ENCODE measurements at places on chromosomes 11 and 22.

GRCh38 chr11:85626496-85626895 lies 648 bp downstream of the DLG2 start:
- peak; percentile 33 for DNase-seq

DNA sequence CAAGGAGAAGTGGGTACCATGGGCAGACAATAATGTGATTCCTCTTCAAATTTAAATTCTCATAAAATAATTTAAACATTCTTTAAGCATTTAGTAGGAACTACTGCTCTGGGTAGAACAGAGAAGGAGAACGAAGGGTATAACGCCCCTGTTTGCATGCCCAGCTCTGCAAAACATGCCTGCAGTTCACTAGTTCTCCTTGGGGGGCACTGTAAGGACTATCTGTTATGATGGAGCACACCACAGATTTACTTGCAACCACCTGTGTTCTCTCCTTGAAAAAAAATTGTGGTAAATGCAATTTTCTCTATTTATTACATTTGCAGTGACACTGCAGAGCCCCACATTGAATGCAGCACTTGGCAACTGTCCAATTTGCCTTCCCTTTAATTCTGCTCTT lies 100.3 kb downstream of the GUCY1A2 start:
- DNase-seq, result peak; percentile 1

DNA sequence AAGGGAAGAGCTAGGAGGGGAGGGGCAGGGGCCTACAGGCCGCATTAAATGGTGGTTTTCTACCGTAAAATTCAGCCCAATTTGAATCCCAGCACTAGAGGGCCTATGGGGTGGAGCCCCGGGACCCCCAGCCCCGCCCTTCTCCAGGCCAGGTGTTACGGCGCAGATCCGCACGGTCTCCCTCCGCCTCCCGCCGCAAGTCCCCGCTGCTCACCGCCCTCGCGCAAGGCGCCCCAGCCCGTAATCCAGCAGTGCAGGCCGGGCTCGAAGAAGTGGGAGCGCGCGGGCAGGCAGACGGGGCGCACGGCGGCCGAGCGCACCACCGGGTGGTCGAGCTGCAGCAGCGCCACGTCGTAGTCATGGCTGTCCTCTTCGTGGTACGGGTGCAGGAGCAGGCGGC lies 17.3 kb downstream of the KCTD17 start:
- no peak for DNase-seq

DNA sequence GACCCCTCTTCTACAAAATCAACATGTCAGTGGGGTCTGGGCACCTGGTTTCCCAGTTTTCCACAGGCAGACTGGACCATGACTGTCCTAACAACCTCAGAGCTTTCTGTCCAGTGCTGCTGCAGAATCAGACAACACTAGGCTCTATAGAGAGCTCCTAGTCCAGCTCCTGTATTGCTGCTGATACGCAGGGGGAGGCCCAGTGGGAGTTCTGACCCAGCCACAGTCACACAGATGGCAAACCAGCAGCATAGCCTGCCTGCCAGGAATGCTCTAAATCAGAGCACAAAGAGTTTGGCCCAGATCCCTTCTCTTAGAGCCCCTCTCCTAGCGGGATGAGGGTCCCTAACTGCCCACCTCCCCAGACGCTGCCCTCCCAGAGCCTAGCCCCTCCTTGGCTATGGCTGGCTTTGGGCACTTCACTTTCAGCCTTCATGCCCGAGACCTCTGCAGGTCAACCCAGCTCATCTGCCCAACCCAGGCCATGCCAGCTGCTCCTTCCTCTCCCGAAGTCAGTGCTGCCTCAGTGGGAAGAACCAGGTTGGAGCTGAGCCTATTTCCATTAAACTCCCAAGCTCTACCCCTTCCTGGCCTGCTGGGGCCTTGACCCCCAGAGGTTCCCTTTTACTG lies 15.8 kb upstream of the SLCO2B1 start:
- no peak for DNase-seq

DNA sequence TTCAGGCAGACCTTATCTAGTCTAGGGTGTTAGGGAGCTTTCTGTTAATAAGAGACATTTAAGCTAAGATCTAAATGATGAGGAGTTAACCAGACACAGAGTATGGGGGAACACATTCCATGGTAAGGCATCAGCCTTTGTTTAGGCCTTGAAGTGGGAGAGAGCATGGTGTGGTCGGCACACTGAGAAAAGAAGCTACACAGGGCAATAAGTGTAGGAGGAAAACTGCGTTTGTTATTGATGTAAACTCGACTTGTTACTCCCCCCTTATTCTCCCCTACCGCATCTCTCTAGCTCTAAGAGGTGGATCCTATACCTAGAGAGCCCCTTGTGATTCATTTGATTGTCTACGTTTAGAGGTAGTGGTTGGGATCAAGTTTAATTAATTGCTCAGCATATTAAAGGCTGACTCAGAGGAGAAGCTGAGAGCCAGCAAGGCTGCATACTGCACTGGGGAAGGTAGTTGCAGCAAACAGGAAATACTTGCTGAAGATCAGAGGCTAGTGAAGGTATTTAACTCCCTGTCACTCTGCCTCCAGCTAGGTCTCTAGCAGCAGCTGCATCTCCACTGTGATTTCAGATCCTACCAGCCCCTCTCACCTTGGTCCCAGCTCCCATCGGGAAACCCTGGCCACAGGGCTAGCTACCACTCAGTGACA lies 86.8 kb upstream of the TEAD1 start:
- DNase-seq, result no peak

DNA sequence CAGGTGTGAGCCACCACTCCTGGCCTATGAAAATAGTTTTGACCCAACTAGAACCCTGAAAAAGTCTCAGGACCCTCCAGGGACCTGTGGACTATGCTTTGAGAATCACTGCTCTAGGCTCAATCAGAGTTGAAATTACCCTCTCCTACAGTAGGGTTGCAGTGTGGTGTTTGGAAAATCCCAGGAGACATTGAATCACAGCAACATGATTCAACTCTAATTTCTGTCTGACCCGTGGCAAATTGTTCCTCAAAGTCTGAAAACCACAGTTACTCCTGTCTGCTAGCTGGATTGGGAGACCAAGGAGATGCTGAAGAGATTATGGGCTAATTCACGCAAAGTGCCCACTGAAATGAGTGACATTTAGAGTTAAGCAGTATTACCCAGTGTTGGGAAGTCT lies 5.4 kb upstream of the MTMR3 start:
- DNase-seq, result no peak

DNA sequence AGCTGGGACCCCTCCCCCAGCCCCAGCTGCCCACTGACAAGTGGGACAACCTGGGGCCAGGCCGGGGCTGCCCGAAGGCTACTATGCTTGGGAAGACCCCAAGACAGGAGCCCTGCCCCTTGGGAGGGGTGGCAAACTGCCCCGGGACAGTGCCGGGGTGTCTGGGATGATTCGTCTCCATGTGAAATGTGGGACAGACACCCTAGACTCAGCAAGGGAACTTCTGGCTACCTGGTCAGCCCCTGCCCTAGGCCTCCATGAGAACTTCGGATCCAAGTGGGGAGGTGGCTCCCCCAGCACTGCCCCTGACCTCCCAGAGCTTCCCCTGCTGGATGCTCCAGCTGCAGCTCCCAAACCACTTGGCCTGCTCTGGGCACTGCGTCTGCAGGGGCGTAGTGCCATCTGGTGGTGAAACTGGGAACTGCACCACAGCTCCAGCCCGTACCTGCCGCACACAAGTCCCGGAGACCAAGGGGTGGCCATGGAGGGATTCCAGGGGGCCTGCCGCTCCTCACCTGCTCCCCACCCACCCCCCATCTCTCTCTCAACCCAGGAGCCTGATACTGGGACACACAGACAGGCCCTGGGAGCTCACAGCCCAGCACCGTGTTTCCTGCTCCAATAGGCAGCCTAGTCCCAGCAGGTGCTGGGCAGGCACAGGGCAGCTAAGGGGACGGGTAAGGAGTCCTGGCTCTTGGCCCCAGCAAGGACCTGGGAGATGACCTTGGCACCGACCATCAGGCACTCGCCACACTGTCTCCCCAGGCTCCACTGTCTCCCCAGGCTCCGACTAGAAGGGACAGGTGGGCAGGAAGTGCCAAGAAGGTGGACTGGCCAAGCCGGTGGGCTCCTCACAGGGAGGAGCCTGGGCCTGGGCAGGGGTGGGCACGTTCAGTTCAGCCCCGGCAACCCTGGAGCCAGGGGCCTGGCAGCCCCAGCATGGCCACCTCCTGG lies 194.1 kb downstream of the IGLL1 start:
- DNase-seq, result peak; percentile 87

GRCh38 chr11:88164320-88164719 lies 10.9 kb downstream of the RAB38 start:
- no peak for DNase-seq

DNA sequence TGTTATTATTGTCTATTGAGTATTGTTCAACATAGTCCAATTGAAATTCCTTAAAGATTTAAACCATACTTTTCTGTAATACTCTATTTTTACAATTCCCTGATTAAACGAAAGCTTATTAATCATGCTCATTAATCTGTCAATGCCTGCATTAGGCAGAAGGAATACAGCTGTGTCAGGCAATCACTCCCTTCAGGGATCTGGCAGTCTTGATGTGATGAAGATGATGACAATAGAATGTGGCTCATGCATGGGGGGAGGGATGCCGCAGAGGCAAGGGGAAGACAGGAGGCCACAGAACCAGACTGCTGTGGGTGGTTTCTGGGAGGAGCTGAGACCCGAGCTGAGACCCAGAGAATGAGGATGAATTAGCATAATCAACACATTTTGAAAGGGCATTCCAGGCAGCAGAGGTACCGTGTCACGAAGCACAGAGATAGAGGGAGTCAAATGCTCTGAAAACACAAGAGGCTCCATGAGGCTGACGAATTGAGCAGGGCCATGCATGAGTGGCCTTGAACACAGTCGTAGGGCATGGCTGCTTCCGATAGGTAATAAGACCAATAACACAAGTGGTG lies 1075.5 kb downstream of the OPCML start:
- no peak for DNase-seq

- no peak for DNase-seq
Measured at GRCh38 chr22:20254975-20255946, 12.9 kb downstream of the RTN4R start.

GRCh38 chr11:132312701-132313111 lies 942.3 kb downstream of the NTM start:
- peak; percentile 4 for DNase-seq

GRCh38 chr11:111176603-111177002 lies 68.9 kb upstream of the POU2AF2 start:
- no peak for DNase-seq

GRCh38 chr11:97756571-97757335 lies 1264.0 kb upstream of the CNTN5 start:
- no peak for DNase-seq

- DNase-seq, result no peak
Measured at GRCh38 chr11:62141111-62142042, 17.6 kb downstream of the INCENP start.

GRCh38 chr22:20749453-20749852 lies 24.5 kb upstream of the SERPIND1 start:
- DNase-seq, result no peak

DNA sequence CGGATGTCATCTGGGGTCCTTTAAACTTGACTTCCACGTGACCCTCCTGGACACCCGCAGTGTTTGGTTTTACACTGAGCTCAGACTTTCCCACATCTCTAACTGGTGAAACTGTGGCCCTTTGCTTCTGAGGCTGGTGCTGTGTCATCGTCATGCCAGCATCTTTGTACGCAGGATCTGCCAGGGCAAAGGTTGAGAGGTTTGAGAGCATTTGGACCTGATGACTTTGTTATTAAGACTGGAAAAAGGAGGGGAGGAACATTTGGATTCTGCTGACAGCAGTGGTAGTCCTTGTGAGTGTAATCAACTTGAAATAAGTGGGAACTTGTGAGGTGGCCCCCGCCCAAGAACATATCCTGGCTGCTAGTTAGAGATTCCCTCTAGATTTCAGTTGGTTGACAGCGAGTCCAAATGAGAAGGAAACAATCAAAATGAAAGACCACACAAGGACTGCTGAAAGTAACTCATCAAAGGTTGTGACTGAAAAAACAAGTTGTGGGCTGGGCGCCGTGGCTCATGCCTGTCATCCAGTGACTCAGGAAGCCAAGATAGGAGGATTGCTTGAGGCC lies 102.5 kb downstream of the KIAA1671 start:
- DNase-seq, result peak; percentile 88

DNA sequence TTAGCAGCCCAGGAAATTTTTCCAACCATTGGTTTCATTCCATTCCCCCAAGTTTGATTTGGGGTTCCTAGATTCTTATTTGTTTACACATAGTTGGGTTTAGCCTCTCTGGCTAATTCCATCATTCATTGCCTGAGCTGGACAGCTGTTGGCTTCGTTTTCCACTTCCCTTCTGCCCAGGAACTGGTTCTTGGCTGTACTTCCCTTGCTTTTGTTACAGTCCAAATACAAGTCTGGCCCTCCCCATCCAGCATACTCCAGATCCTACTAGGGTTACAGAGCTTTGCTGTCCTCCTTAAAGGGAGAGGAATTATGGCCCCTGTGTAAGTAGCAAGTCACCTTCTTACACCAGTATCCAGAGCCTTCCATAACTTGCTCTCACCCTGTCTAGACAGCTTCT lies 356.3 kb downstream of the FAT3 start:
- DNase-seq, result no peak
